ENCODE measurements at places on chromosomes 5 and 9.

DNA sequence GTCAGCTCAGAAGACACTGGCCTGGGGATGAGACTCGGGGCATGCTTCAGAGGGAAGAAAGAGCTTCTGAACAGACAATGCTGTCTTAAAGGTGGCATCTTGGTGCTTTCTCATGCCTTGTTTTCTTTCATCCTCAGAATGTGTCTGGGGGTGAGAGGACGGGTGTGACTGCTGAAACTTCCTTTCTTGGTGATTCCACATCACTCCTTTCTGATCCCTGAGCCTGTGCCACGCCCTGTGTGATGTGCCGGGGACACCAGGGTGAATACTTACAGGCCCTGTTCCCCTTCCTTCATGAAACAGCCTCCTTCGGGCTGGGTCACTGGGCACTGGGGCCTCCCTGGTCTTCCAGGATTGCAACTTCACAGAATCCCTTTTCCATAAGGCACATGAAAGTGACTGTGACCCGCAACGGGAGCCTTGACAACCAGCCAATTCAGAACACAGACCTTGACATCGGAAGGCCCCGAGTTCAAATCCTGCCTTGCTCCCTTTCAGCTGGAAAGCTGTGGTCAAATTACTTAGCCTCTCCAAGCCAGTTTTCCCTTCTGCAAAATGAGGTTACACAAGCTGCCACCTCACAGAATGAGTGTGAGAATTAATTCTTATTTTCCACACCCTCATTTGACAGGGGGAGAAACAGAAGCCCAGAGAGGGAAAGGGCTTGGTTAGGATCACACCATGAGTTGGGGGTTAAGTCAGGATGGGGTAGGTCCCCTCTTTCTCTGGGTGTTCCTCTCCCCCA is 44.1 kb upstream of the IL17B start:
- no peak for DNase-seq

GRCh38 chr9:29796291-29796952 is 2223.1 kb upstream of the C9orf72 start:
- DNase-seq = no peak

GRCh38 chr5:16544607-16545374 is 72.0 kb downstream of the RETREG1 start:
- DNase-seq = no peak

GRCh38 chr5:19301271-19301670 is 686.7 kb downstream of the CDH18 start:
- peak; percentile 84 for DNase-seq
